ENCODE measurements at places on chromosomes 13 and 19. TPM values are rescaled to one million over a fixed set of nuclear protein-coding genes. Genes with fewer than 3 reads are reported as not detected.

DNA sequence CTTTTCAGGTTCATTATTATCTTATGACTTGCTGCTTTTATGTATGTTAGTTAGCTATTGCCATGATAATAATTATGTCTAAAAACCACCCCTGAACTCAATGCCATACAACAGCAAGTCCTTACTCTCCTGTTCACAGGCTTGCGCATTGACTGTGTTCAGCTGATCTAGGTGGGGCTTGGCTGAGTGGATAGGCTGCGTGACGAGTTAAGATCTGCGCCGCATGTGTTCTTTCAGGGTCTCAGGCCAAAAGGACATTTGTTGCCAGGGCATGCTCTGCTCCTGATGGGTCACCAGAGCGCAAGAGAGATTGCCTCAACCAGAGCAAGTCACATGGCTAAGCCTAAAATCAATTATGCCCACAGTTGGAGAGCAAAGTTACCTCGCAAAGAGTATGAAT is 859 bp downstream of the ZNF568 start:
- peak; percentile 8 for DNase-seq

The C13orf46 gene
- polyA plus RNA-seq, result 0.48 TPM

DNA sequence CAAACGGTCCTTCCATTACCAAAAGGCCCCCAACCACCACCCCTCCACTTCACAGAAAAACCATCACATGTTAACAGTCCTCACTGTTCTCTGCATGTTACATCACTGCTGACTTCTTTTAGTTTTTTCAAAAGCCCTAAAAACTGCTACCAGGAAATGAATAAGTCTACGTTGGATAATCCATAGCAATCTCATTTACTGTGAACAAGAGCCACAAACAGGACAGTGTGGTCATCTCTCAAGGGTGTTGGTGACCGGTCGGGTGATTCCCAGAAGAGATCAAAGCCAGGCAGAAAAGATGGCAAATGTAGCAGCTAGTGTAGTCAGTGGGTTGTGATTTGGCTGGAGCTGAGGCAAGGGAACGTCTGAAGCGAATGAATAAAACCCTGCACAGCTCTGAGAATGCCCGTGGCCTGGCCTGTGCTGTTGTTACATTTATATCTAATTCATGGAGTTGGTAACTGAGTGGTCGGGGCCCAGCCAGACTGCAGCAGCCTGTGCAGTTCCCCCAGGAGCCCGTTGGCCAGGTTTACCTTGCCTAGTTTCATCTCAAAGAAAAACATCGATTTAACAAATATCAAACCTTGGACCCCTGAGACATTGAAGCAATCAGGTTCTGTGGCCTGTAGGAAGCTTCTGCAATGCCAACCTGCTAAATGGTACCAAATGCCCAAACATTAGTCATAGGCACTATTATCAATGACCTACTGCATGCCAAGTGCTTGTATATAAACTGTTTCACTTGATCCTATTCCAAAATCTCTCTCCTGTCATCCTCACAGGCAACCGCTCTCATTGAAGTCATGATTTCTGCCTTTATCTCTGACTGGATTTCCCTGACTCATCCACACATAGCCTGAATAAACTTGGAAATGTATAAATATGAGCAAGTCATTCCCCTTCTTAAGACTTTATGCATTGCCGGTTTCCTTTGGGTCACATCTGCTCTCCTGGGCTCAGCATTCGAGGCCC is 153.8 kb upstream of the SERP2 start:
- no peak for DNase-seq

The GDF15 gene
- polyA plus RNA-seq, result 17.9 TPM

GRCh38 chr13:24675806-24676570 is 4.2 kb upstream of the ATP12A start:
- no peak for DNase-seq

GRCh38 chr19:3769494-3769893 is 2.5 kb downstream of the RAX2 start:
- no peak for DNase-seq

The GNG14 gene
- 0.82 TPM for polyA plus RNA-seq

The PSG2 gene
- polyA plus RNA-seq, result not detected

The KCNRG gene
- polyA plus RNA-seq, result 3.3 TPM

- DNase-seq, result no peak
Observed at GRCh38 chr13:84086847-84087162, 204.5 kb upstream of the SLITRK1 start.

The CCL25 gene
- polyA plus RNA-seq, result 0.36 TPM

The DCT gene
- polyA plus RNA-seq, result 0.24 TPM

- no peak for DNase-seq
Observed at GRCh38 chr13:67226696-67227095, 3.4 kb downstream of the PCDH9 start.

The S1PR5 gene
- 0.41 TPM for polyA plus RNA-seq

The FFAR2 gene
- 0.38 TPM for polyA plus RNA-seq
